Right atrium auricular region (tissue), 2 donors: ENCODE measurements at places on chromosomes 12 and 14.

DNA sequence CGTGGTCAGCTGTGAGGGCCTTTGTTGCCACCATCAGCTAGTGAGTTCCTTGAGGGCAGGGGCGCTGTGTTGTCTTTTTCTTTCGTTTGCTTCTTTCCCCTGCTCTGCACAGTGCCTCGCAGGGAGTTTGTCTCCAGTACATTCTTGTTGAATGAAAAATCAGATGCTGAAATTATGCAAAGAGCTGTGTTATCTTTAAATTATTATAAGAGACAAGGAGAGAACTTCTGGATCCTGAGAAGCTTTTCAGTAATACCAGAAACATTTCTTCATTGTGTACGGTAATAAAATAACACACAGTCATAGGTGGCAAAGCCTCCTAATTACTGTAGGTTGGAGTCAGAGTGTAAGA, 14.9 kb downstream of the EML1 start:
- peak overlapping the region; percentile 65 for H3K27ac ChIP-seq
- no peak for DNase-seq
- H3K36me3 ChIP-seq: no peaks in the 10 kb centered on the region

GRCh38 chr12:119005913-119006312, 24.6 kb downstream of the SRRM4 start:
- no peaks in the 10 kb centered on the region for H3K36me3 ChIP-seq
- no peak overlapping the region for H3K4me3 ChIP-seq
- H3K27ac ChIP-seq: no peak overlapping the region

DNA sequence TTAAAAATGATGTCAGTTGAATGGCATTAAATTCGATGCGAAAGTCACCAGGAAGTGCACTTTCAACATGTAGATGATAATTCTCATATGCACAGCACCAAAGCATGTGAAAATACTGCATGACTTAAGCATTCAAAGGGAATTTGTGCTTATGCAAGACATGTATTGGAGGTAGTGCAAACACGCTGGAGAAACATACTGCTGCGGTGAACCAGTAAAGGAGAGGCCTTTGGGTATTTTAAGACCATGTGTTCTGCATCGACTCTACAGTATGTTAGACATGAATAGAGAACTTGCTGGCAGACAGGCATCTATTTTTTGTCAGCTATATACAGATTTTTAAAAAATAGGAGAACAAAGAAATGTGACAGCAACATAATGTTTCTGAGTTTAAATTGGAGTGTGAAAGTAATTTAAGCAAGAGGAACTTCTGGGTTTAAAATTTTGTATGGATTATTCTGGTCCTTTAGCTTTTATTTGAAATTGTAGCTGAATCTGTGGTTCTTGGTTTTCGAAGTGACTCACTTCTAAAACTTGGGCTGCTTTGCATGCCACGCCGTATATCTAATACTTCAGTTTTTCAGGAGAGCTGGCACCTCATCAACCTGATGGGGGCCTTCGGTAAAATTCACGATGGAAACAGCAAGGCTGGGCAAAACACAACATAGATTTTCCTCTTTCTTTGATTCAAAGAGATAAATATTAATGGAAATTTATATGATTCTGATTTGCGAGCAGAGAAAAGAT, 408.7 kb downstream of the APAF1 start:
- H3K27ac ChIP-seq: no peak overlapping the region
- H3K4me3 ChIP-seq: no peak overlapping the region
- DNase-seq: no peak
- no peaks in the 10 kb centered on the region for H3K27me3 ChIP-seq

GRCh38 chr12:113052326-113052725, 4.2 kb upstream of the DTX1 start:
- H3K36me3 ChIP-seq: no peaks in the 10 kb centered on the region
- no peaks in the 10 kb centered on the region for H3K4me1 ChIP-seq
- no peaks in the 10 kb centered on the region for H3K27me3 ChIP-seq
- no peak overlapping the region for H3K4me3 ChIP-seq
- H3K27ac ChIP-seq: no peak overlapping the region

GRCh38 chr12:14774906-14775635, 28.2 kb downstream of the WBP11 start:
- no peaks in the 10 kb centered on the region for H3K27me3 ChIP-seq
- H3K4me1 ChIP-seq: peaks cover 20% of the 10 kb centered on the region
- H3K4me3 ChIP-seq: peak overlapping the region; percentile 88
- H3K27ac ChIP-seq: peak overlapping the region; percentile 95
- H3K36me3 ChIP-seq: no peaks in the 10 kb centered on the region
- peak; percentile 68 for DNase-seq

DNA sequence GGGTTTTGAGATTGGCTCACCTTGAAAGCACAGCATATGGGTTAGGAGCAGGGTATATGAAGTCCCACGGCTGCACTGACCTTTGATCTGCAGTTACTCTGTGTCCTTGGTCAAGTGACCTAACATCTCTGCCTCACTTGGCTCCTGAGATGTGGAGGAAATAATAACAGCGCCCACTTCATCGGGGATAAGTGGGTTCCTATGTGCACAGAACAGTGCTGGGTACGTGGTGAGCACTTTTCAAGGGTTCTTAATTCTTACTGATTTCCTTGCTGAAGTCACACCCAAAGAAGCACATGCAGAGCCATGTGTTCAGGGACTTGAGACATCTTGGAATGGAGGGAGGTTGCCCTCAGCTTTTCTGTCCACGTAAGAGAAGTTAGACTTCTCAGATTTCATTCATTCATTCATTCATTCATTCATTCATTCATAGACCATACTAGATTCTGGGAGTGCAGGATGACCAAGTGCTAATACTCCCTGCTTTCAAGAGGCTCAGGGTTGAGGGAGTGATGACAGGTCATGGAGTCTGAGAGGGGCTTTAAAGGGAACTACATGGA, 39.4 kb downstream of the ADGRD1 start:
- DNase-seq: no peak
- no peak overlapping the region for H3K27ac ChIP-seq
- H3K27me3 ChIP-seq: no peaks in the 10 kb centered on the region
- no peaks in the 10 kb centered on the region for H3K4me1 ChIP-seq
- H3K36me3 ChIP-seq: peaks cover 66% of the 10 kb centered on the region

- DNase-seq: no peak
- no peaks in the 10 kb centered on the region for H3K4me1 ChIP-seq
- no peaks in the 10 kb centered on the region for H3K36me3 ChIP-seq
- H3K4me3 ChIP-seq: no peak overlapping the region
These were observed 35.0 kb downstream of the FLRT2 start for GRCh38 chr14:85564841-85565527.

DNA sequence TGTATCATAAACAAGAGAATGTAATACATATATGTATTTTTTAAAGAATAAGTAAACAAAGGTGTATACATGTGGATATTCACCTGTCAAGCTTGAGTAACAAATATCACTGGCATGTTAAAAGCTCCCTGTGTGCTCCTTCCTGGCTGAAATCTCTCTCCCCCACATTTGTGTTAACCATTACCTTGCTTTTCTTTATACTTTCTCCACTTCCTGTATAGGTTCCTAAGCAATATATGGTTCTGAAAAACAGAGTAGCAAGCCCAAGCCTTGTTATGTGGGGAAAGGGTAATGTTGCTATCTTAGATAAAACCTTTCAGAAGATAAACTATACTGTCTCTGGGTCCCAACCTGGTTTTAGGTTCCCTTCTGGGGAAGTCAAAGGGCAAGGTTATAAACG, 32.3 kb upstream of the TBC1D30 start:
- no peaks in the 10 kb centered on the region for H3K27me3 ChIP-seq
- H3K36me3 ChIP-seq: no peaks in the 10 kb centered on the region
- no peaks in the 10 kb centered on the region for H3K4me1 ChIP-seq
- no peak for DNase-seq

DNA sequence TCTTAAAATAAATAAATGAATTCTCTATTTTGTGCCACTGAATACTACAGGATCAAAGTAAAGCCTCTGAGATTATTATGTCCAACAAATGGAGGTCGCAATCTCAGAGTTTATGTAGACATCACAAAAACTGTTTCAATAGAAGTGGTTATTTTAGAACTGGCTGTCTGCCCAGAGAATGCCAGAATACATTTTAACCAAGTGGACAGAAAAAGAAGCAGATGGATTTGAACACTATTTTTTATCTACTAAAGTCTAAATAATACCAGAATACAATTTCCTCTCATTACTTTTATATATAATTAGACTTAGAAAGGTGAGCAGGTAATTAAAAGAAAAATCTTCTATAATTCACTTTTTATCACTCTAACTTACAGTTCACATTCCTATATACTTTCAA, 118.3 kb downstream of the MED13L start:
- H3K4me3 ChIP-seq: no peak overlapping the region
- no peaks in the 10 kb centered on the region for H3K36me3 ChIP-seq
- H3K27me3 ChIP-seq: no peaks in the 10 kb centered on the region
- no peaks in the 10 kb centered on the region for H3K4me1 ChIP-seq
- H3K27ac ChIP-seq: no peak overlapping the region
- no peak for DNase-seq

- no peaks in the 10 kb centered on the region for H3K4me1 ChIP-seq
- no peaks in the 10 kb centered on the region for H3K36me3 ChIP-seq
- H3K4me3 ChIP-seq: no peak overlapping the region
- DNase-seq: no peak
These were observed 6.5 kb upstream of the PPFIBP1 start for GRCh38 chr12:27517546-27517945.

DNA sequence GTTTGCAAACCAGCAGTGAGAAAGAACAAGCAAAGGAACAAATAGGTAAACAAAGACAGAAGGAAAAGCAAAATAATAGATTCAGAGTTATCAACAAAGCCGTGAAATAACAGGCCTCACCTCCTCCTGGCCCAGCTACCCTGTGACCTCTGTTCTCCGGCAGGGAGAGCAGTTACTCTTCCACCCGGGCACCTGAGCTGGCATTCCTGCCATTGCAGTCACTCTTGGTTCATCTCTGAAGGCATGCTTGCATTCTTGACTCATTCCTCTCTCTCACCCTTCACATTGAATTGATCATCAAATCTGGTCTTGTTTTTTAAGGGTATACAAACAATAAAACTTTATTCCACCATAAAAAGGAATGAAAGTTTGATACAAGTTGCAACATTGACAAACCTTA, 95.1 kb downstream of the TTC8 start:
- H3K4me3 ChIP-seq: no peak overlapping the region
- no peaks in the 10 kb centered on the region for H3K36me3 ChIP-seq
- DNase-seq: no peak
- H3K27ac ChIP-seq: no peak overlapping the region
- no peaks in the 10 kb centered on the region for H3K4me1 ChIP-seq

DNA sequence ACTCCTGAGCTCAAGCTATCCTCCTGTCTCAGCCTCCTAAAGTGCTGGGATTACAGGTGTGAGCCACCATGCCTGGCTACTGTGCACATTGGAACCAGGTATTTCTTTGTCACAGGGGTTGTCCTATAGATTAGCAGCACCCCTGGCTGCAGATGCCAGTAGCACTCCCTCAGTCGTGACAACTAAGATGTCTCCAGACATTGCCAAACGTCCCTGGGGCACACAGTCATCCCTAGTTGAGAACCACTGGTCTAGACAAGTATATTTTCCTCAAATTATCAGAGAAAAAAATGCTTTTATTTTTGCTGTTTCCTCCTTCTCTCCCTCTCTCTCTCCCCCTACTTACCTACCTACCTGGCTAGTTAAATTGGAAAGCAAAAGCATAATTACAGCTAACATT, 17.9 kb upstream of the P2RX7 start:
- no peak overlapping the region for H3K4me3 ChIP-seq
- no peaks in the 10 kb centered on the region for H3K27me3 ChIP-seq
- peaks cover 3% of the 10 kb centered on the region for H3K4me1 ChIP-seq
- H3K27ac ChIP-seq: no peak overlapping the region
- H3K36me3 ChIP-seq: no peaks in the 10 kb centered on the region

DNA sequence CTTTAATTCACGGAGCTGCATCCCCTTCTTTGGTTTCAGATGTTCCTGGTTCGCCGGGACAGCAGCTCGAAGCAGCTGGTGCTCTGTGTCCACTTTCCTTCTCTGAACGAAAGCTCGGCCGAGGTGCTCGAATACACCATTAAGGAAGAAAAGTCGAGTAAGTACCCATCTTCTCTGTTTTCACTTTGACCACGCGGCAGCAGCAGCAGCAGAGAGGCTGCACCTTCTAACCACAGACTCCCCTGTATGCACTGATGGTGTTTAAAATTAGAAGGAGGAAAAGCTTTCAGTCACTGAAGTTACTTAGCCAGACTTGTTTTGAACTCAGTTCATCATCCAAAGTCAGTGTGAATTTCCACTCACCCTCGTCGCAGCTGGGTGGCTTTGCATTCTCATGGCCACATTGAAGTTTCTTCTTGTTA, 63.8 kb downstream of the RIN3 start:
- H3K27me3 ChIP-seq: no peaks in the 10 kb centered on the region
